ENCODE measurements at places on chromosomes 2 and 18.

DNA sequence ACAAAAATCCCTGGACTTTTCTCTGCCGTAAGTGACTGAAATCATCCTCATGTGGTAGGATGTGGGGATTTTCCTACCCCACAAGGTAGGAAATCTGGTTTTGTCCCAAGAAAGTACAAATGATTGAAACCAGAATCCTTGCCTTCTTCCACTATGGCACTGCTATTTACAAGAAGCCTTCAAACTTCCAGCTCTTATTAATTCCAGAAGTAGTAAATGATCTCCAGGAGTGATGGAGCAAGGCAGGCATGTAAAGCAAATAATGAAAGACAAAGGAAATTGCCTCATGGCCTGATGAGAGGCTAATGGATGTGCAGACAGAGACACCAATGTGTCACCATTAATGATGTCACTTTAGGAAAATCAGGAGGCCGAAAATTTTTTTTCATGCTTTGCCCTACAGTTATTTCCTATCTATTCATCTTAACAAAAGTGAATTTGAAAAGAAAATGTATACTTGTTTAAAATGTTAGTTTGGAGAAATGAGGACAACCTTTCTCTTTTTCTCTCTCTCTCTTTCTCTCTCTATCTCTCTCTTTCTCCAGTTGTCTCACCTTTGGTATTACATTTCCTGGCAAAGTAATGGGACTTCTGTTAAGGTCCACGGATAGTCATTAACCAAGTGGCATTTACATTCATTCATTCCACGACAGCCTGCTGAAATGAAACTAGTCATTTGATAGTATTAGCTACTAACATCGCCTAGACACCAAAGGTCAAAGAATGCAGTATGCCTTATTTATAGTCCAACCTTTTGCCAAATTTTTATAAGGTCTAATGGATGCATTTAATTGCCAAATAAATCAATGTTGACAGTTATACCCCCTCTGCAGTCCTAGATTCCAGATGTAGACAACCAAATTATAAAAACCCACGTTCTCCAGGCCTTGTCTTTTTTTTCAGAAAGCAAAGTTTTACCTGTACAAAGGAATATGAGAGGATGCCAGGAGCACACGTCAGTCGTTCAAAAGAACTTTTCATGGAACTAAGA, 5.0 kb upstream of the EVA1A start:
- DNase-seq, result no peak

DNA sequence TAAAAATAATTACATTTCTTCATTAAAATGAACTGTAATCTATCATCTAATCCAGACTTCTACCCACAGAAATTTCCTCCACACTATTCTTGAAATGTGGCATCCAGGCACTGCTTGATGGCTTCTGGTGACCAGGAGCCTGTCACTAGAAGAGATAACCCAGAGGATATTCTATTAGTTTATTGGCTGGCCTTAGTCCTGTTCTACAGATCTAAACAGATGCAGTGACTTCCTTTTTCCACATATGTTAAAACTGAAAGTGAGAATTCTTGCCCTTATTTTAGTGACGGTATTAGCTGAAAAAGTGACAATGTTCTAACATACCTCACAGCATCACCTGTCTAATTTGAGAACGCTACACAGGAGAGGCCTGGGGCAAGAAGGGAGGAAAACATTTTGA, 775.4 kb downstream of the TSN start:
- DNase-seq, result no peak

GRCh38 chr2:43361286-43361685, 134.9 kb upstream of the ZFP36L2 start:
- DNase-seq, result no peak

- no peak for DNase-seq
Observed at GRCh38 chr18:45324495-45325113, 290.7 kb upstream of the SLC14A2 start.

DNA sequence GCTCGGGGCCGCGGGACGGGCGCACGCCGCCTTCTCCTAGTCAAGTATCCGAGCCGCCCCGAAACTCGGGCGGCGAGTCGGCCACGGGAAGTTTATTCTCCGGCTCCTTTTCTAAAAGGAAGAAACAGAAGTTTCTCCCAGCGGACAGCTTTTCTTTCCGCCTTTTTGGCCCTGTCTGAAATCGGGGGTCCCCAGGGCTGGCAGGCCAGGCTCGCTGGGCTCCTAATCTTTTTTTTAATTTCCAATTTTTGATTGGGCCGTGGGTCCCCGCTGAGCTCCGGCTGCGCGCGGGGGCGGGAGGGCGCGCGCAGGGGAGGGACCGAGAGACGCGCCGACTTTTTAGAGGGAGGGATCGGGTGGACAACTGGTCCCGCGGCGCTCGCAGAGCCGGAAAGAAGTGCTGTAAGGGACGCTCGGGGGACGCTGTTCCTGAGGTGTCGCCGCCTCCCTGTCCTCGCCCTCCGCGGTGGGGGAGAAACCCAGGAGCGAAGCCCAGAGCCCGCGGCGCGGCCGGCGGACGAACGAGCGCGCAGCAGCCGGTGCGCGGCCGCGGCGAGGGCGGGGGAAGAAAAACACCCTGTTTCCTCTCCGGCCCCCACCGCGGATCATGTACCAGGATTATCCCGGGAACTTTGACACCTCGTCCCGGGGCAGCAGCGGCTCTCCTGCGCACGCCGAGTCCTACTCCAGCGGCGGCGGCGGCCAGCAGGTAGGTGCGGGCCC, 617 bp downstream of the FOSL2 start:
- peak; percentile 39 for DNase-seq

GRCh38 chr2:121887513-121888188, 132.2 kb downstream of the TSN start:
- DNase-seq, result no peak

DNA sequence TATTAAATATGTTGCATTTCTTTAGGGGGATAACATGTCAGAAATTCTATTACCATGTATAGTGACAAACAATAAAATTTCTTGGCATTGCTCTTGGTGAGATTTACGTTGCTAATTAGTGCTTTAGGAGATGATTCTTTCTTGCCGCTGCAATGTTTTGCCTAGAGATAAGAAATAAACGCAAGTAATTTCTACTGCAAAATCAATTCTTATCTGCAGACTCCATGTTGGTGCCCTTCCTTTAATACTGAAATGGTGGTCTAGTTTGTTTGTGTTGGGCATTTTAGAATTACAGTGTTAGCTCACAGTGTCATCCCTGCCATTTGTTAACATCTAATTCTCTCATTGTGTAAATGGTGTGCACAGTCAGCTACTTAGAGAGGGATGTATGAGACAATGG, 34.6 kb downstream of the ASXL3 start:
- no peak for DNase-seq

Measured in stimulated activated CD4-positive, alpha-beta T cell treated with anti-CD3 and anti-CD28 coated beads, Interleukin-12 subunit alpha, Interleukin-12 subunit beta, amount 100 ng/mL, for 24 hours (primary cell).